Fibroblast of the aortic adventitia (primary cell): ENCODE measurements at places on chromosomes 5 and 9.

DNA sequence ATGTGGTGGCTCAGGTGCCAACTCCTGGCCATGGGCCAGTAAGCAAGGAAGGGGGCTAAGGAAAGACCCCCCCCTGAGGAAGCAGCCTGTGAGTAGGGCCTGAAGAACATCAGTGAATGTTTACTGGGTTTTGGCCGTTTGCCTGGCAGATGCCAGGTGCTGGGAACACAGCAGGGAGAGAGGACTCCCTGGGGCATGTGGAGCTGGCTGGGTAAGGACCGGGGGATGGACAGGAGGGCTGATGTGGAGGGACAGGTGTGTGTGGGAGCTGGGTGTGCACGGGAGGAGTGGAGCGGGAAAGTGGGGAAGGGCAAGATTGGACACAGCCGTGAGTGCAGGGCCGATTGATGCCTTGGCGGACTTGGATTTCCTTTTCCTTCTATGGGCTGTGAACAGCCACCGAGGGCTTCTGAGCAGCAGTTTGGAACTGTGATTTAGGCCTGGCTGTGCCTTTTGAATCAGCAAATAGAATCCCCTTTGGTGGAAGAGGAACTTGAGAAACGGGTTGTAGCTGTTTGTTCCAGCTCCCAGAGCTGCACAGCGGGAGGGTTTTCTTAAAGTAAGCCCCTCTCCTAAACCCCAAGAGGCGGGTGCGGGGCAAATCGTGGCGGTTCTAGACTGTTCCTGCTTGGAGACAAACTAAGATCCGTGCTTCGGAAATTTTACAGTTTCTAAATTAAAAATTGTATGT is 3.1 kb downstream of the HMCN2 start:
- no peak for DNase-seq

GRCh38 chr5:151562019-151562707 is 29.0 kb downstream of the FAT2 start:
- no peak for DNase-seq

- DNase-seq, result peak; percentile 1
Observed at GRCh38 chr5:174872271-174872670, 147.9 kb downstream of the MSX2 start.

- no peak for DNase-seq
Observed at GRCh38 chr5:24539613-24540012, 105.2 kb downstream of the CDH10 start.

DNA sequence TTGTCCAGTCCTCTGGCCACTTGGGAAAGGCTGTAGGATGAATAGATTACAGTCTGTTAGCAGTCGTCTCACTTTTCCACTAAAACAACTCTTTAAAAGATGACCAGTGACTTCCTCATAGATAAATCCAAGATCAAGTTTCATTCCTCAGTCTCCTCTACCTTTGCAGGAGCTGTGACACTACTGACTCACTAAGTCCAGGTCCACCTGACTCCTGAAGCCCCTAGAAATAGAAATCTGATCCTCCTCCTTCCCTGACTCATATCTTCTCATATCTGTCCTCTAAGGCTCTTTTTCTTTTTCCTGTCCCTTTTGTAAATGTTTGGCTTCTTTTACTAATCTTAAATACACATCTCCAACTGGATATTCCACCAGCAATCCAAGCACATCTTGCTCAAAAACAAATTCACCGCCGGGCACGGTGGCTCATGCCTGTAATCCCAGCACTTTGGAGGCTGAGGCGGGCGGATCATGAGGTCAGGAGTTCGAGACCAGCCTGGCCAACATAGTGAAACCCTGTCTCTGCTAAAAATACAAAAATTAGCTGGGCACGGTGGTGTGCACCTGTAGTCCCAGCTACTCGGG is 2.6 kb downstream of the CCDC125 start:
- no peak for DNase-seq

GRCh38 chr5:173278641-173279040 is 43.6 kb upstream of the NKX2-5 start:
- DNase-seq, result no peak
